Fibroblast of skin of left quadriceps (primary cell): ENCODE measurements at places on chromosomes 6 and 20.

DNA sequence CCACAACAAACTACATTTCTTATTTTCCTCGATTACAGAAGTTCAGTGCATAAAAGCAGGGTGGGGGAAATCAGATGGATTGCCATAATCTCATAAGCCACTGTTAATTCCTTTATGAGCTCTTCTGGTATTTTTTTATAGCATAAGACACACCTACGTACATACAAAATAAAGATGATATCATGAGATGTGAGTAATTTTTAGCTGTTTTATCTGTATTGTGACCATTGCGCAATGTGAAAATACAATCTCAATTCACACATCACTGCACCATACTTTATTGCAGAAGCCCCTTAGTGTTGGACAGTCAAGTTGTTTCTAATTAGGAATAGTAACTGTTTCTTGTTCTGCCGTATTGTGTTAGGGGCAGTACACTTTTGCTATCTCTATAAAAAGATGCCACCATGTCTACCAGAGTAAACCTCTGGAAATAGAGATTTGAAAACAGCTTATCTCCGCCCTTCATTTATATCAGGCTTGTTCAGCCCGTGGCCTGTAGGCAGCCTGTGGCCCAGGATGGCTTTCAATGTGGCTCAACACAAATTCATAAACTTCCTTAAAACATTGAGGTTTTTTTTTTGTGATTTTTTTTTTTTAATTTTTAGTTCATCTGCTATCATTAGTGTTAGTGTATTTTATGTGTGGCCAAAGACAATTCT lies 90.4 kb downstream of the FARS2 start:
- DNase-seq: no peak

DNA sequence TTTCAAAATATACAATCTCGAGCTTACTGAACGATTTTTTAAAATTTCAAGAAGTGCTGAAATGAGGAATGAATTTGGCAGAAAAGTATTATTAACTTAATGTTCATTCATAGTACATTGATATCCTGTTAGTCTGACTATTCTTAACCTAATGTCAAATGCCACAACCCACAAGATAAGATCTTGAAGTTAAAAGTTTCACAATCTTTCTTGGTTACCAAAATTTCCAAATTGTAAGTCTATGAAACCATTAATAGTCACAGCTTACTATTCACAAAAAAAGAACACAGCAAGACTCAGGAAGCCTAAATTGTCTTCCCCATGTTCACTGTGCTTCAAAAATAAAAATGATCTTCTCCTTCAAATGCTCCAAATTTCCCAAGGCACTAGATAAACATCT lies 71.3 kb downstream of the HACE1 start:
- DNase-seq: no peak

DNA sequence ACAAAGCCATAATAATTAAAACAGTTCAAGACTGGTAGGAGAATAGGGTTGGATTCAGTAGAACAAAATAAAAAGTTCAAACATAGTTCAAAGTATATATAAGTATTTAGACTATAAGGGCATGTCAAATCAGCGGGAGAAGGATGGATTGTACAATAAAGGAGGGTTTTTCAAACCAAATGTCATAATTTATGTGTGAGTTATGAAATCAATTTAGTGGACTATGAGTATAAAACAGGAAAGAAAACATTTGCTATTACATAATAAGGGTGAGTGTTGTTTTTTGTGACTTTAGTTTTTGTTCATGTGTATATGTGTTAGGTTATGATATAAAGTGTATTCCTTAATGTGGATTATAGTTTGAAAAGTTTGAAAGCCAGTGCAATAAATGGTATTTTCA lies 10.6 kb downstream of the ORC3 start:
- DNase-seq: no peak

DNA sequence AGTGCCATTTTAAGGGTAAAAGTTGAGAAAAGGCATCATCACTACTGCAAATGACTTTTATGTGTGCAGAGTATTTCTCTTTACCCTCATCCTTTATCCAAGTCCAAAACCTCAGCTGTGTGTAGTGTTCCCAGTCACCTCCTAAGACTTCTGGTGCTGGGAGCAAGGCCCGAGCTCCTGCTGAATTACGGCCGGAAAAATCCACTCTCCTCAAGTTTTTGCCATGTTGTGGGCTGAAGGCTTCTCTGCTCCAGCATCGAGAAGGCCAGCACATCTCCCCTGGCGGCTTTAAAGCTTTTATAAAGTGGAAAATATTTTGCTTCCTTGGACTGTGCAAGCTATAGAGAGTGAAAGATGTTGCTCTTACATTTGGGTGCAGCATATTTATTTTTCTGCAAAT lies 153.2 kb upstream of the THBS2 start:
- no peak for DNase-seq

DNA sequence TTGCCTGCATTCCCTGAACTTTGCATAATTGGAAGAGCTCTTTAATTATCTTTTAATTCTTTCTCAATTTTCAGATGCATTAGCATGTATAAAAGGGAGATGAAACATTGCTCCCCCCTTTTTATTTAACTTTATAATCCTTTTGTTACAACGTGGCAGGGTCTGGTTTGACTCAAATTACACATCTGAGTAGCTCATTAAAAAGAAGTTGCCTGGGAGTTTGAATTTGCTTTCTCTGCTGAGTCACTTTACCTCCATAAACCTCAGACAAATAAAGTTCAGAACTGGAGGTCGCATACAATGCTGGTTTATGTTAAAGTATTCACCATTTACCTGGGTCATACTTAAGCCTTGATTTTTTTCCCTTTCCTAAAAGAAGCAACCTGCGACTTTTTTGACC lies 495.2 kb downstream of the PREX1 start:
- DNase-seq: peak; percentile 50
